ENCODE measurements at places on chromosomes 5 and 9.

DNA sequence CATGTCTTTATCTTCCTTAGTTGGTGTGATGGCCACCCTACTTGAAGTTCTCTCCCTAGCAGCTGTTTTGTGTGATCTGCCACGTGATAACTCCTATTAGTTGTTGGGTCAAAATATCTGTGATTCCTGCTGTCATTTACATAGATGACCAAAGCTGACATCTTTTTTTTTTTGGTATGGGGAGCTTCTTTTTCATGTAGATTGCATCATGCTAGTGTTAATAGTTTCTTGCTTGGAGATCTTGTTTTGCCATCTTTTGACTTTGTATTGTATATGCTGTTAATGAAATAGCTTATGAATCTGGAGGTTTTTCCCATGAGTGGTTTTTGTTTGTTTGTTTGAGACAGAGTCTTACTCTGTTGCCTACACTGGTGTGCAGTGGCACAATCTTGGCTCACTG, 243.8 kb downstream of the KDM4C start:
- no peak for DNase-seq

GRCh38 chr9:4308482-4308881, 8.6 kb upstream of the GLIS3 start:
- no peak for DNase-seq

- no peak for DNase-seq
Observed at GRCh38 chr5:58934629-58935097, 351.8 kb downstream of the RAB3C start.

DNA sequence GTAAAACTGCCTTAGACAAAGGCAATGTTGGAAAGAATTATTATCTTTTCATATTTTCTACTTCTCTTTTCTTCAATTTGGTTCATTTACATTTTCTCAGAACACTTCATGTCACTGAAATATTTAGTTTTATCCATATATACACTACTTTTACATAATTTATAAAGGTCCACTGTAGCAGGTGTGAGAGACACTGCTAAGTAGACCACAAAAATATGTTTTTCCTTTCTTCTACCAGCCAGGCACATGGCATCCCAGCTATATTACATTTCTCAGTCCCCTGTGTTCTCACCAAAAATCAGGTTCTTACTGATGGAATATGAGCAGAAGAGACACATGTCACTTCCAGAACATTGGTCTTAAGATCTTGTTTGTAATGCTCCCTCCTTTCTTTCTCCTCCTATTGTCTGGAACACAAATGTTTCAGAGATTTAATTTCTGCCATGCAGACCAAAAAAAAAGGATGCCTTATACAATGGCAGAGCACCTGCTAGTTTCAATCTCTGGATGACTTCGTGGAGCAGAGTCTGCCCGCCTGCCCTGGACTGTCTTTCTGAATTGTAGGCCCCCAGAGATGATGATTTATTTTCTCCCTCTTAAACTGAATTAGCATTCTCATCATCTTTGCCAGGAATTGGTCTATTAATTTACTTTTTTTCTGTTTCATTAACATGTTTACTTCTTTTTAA, 125.4 kb upstream of the ACOT12 start:
- DNase-seq: no peak

DNA sequence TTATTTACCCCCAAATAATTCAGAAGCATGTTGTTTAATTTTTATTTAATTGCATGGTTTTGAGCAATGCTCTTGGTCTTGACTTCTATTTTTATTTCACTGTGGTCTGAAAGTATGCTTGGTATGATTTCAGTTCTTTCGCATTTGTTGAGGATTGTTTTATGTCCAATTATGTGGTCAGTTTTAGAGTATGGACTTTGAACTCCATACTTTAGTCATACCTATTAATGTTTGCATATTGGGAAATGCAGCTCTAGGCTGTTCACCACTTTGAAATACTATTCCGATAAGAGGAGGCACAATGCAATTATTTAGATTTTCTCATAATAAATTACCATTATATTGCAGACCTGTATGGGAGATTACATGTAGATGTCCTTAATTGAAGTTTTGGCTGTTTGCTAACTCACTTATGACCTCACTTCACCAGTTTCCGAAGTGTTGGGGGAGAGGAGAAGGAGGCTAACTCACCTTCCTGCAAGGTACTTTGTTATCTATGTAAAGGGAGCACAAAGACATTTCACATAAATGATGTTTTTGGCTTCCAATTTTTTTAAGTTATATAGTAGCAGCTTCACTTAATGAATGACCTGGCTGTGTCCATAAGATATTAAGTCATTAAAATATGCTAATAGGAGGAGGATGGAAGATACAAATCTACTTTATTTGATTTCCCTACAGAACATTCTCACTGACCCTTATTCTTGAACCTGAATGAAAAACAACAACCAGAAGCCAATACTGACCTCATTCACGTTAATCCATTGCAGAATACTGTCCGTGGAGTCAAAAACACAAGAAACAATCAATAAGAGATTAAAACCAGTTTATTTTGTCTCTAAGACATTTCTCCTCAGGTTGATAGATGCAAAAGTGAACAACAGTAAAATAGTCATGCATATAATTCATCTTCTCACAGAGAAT, 970.3 kb upstream of the ARRDC3 start:
- no peak for DNase-seq

GRCh38 chr5:150781706-150782614, 3.4 kb downstream of the SMIM3 start:
- no peak for DNase-seq

DNA sequence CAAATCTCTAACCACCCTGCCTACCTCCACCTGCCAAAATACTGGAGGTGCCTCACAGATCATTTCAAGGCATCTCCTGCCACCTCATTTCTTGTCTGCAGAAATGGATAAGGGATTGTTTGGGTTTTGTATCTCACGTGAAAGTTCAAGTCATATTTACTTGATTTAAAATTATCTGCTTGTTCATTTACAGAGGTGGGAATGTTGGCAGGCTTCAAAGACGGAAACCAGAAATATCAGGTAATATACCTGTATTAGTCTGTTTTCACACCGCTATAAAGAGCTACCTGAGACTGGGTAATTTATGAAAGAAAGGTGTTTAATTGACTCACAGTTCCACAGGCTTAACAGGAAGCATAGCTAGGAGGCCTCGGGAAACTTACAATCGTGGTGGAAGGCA, 85.4 kb downstream of the CAAP1 start:
- no peak for DNase-seq

GRCh38 chr5:10118150-10118549, 131.5 kb downstream of the ATPSCKMT start:
- no peak for DNase-seq

- DNase-seq: no peak
Observed at GRCh38 chr5:123511290-123511647, 708 bp upstream of the CSNK1G3 start.

GRCh38 chr5:149062371-149063016, 368 bp downstream of the SH3TC2 start:
- no peak for DNase-seq

GRCh38 chr5:42596817-42597216, 159.8 kb upstream of the CCDC152 start:
- DNase-seq: no peak

Data from spinal cord (tissue), 10 donors.